ENCODE measurements at places on chromosomes 5 and 9.
A peak's percentile ranks its signal among the peaks of the same experiment; 100 is the strongest.

GRCh38 chr9:136804509-136805206 lies 3.1 kb upstream of the RABL6 start:
- DNase-seq: no peak

DNA sequence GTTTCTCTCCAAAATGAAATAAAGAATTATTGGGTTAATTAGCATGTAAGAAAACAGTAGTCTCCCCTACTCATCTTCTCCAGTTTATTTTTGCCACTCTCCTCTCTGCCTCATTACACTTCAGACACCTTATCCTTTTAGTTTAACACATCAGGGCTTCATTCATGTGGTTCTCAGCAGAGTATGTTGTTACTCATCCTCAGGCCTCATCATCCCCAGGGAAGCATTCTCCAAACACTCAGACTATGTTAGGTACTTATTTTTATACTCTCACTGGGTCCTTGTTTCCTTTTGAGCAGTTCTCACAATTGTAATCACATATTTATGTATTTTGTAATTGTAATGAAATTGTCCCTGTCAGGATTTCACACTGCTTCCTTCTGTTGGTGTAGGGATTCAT lies 470.5 kb downstream of the PDE4D start:
- DNase-seq: no peak

DNA sequence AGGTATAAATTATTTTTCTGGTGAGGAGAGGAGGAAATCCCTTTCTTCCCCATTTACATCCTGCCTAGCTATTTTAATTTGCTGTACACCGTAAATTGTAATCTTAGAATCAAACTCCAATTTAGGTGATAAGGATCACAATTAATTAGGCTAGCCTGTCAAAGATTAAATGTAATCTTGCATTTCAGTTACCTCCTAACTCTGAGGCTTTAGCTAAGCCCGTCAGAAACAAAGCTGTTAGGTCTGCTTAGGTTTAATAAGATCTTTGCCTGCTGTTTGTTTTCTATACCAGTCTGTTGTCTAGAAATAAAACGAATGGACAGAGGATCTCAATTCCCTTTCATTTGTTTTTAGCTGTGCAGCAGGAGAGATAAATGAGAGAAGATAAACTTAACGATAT lies 51.5 kb downstream of the PIK3R1 start:
- no peak for DNase-seq

GRCh38 chr9:137632230-137633161 lies 13.7 kb downstream of the EHMT1 start:
- peak; percentile 30 for DNase-seq

DNA sequence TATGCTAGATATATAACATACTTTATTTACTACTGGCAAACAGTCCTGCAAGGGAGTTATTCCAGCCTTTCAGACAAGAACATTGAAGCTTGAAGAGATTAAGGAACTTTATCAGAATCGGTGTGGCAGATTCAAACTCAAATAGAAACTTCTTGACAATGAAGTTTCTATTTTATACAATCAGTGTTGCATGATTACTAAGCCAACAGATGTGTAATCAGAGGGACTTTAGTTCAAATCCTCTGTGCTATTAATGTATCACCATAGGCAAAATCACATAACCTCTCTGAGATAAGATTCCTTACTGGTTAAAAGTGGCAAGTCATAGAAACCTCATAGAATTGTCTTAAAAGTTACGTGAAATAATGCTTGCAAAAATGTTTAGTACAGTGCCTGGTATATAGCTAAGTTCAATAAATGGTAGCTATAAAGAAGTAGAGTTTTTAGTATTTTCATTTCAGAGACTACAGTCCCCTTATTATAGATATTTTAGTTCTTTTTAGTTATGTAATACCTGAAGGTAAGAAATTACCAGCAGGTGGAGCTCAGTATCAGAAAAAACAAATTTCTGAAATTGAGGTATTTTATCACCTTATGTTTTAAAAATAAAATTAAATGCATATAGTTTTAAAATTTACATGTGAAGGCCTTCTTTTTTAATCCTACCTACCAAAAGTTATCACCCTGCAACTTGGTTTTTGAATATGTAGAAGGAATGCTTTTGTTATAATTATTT lies 172.1 kb downstream of the FER start:
- no peak for DNase-seq
